ENCODE measurements at places on chromosomes 1 and 21.

- no peak for DNase-seq
Observed at GRCh38 chr1:162178432-162178831, 108.9 kb downstream of the NOS1AP start.

GRCh38 chr21:29084372-29084771 is 10.9 kb upstream of the CCT8 start:
- DNase-seq = no peak

- DNase-seq = peak; percentile 3
Observed at GRCh38 chr1:114093624-114094362, 59.9 kb downstream of the SYT6 start.

DNA sequence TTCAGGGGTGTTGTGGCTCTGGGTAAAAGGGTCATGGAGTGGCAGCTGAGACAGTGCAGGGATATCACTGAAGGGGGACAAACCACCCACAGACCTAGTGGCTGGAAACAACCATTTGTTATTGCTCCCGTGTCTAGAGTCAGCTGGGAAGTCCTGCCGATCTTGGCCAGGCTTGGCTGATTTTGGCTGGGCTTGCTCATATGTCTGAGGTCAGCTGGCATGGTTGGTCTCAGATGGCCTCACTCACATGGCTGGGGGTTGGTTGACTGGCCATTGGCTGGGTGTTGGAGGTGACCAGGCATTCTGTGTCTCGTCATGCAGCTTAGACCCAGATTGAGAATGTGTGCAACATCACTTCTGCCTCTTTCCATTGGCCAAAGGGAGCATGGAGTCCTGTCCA is 203.8 kb upstream of the POU3F1 start:
- no peak for DNase-seq

- DNase-seq = peak; percentile 0
Observed at GRCh38 chr1:182069028-182069466, 7.5 kb upstream of the ZNF648 start.

Data from fibroblast of villous mesenchyme (primary cell).